ENCODE measurements at places on chromosomes 11 and 22.

- no peak for DNase-seq
Measured at GRCh38 chr22:19579115-19579811, 55.1 kb upstream of the CLDN5 start.

- DNase-seq = peak; percentile 56
Measured at GRCh38 chr11:67351275-67352005, 1.9 kb downstream of the POLD4 start.

GRCh38 chr11:85811624-85812023, 683 bp upstream of the SYTL2 start:
- no peak for DNase-seq

GRCh38 chr11:112961751-112962578, 745 bp downstream of the NCAM1 start:
- DNase-seq = no peak

- DNase-seq = peak; percentile 24
Measured at GRCh38 chr11:63534895-63535461, 1.6 kb upstream of the PLAAT4 start.

GRCh38 chr11:104705490-104706190, 192.6 kb downstream of the CASP12 start:
- DNase-seq = peak; percentile 73

DNA sequence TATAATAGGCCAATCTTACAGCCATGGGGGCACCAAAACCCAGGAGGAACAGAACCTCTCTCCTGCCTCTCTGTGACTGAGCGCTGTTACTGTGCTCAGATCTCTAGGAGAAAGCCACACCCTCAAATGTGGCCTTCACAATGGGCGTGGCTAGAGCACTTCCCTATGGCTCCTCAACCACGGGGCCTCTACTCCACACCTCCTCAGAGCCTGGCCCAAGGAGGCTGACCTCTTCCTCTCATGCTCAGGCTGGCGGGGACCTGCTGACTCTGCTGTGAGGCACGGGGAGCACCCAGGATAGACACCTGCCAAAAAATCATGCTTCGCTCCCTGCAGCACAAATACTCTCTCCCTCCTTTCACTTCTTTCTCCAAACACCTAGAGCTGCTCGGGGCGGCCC, 41.0 kb downstream of the C11orf58 start:
- DNase-seq = no peak

GRCh38 chr22:24494167-24494527, 985 bp upstream of the UPB1 start:
- DNase-seq = no peak

DNA sequence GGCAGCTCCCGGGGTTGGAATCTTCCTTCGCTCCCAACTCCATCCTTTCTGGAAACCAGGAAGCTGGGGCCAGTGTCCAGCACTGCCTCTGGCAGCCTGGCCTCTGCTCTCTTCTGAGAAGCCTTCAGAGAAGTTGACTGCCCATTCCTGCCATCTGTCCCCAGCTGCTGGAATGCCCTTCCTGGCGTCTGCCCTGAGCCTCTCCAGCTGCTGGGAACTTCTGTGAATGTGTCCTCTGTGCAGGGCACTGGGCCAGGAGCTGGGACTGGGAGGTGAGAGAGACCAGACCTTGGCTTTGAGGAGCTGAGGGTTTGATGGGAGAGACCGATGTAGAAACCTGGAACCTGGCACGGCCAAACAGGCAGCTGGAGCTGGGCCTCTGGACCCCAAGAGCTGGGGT, 5.9 kb upstream of the SOX10 start:
- no peak for DNase-seq

All from T-cell (primary cell).